Smooth muscle cell of the pulmonary artery (primary cell): ENCODE measurements at places on chromosomes 7 and 10. TPM values are rescaled to one million over a fixed set of nuclear protein-coding genes. Genes with fewer than 3 reads are reported as not detected.

ZNF853 gene
- 0.78 and 0.99 TPM in 2 replicates for total RNA-seq

CYP3A5 gene
- not detected in 2 replicates for total RNA-seq

NUDT5 gene
- total RNA-seq = 37.9 and 44.5 TPM in 2 replicates

PON1 gene
- total RNA-seq = not detected in 2 replicates

HYAL4 gene
- total RNA-seq = not detected in 2 replicates

KNDC1 gene
- 0.65 and 0.86 TPM in 2 replicates for total RNA-seq

AGK gene
- total RNA-seq = 20.5 and 21.3 TPM in 2 replicates

CALML5 gene
- not detected in 2 replicates for total RNA-seq

CRHR2 gene
- total RNA-seq = not detected in 2 replicates

FAM25A gene
- total RNA-seq = not detected in 2 replicates

CACNB2 gene
- total RNA-seq = 0.20 and 0.36 TPM in 2 replicates

DDC gene
- total RNA-seq = not detected in 2 replicates

VGF gene
- 0.07 and 0.26 TPM in 2 replicates for total RNA-seq

OPN4 gene
- not detected in 2 replicates for total RNA-seq

TEX36 gene
- not detected in 2 replicates for total RNA-seq

NOLC1 gene
- total RNA-seq = 20.2 and 28.0 TPM in 2 replicates

ERVW-1 gene
- not detected in 2 replicates for total RNA-seq

PSD gene
- total RNA-seq = 2.0 and 3.7 TPM in 2 replicates

STAG3 gene
- total RNA-seq = 0.99 and 2.2 TPM in 2 replicates

LDB3 gene
- total RNA-seq = 0.52 and 0.96 TPM in 2 replicates

ELMO1 gene
- total RNA-seq = 0.43 and 3.3 TPM in 2 replicates
